GF-D8 (cell line): ENCODE measurements at places on chromosomes 2 and 18.

DNA sequence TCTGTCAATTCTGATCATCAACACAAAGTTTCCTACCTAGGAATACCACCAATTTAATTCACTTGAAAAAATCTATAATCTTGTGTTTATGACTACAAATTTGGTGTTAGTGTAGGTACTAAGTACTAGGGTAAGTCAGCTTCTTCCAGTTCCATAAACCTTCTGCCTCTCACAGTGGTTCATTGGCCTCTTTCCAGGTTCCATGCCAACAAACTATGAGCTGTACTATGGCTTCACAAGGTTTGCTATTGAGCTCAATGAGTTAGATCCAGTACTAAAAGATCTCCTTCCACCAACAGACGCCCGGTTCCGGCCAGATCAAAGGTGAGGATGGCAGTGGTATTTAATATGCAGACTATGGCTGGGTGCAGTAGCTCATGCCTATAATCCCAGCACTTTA, 58.8 kb downstream of the PRKRA start:
- DNase-seq = no peak

- no peak for DNase-seq
These were observed 13.1 kb upstream of the LHCGR start for GRCh38 chr2:48768669-48769068.

DNA sequence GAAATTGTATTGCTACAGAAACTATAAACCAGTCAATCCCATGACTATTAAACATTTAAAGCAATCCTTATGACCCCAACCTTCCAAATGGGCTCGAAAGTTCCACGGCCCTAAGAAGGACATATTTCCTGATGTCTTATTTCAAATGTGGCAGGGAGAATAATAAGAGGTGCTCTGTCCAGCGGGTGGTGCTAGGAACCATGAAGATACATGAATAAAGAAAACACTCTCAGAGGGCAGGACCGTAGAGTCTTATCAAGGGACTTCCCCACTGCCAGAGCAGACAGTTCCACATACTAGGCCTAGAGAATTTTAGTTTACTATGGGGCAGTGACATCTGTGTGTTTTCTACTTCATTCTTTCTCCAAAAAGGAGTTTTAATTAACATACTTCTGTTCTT, 187.1 kb upstream of the PIK3C3 start:
- DNase-seq = no peak

GRCh38 chr2:120700659-120701058, 35.0 kb upstream of the GLI2 start:
- DNase-seq = no peak

GRCh38 chr18:42801706-42802105, 313.8 kb downstream of the RIT2 start:
- no peak for DNase-seq
